ENCODE measurements at places on chromosomes 3 and 15. TPM values are rescaled to one million over a fixed set of nuclear protein-coding genes. Genes with fewer than 3 reads are reported as not detected.

The C2CD4A gene
- total RNA-seq: under 0.01 TPM

The SPESP1 gene
- 0.81 TPM for total RNA-seq

The ZBBX gene
- under 0.01 TPM for total RNA-seq

The RNF123 gene
- 37.4 TPM for total RNA-seq

The MAN2A2 gene
- total RNA-seq: 224 TPM

The JAGN1 gene
- 41.5 TPM for total RNA-seq

The PRRT3 gene
- 8.1 TPM for total RNA-seq

The AGBL1 gene
- total RNA-seq: under 0.01 TPM

The AGTR1 gene
- not detected for total RNA-seq

The CHRM5 gene
- under 0.01 TPM for total RNA-seq

The LNP1 gene
- 1.6 TPM for total RNA-seq

The POPDC2 gene
- 0.54 TPM for total RNA-seq

The CYP1A1 gene
- 0.27 TPM for total RNA-seq

The FMN1 gene
- total RNA-seq: 0.27 TPM

The C3orf49 gene
- total RNA-seq: not detected

The EIF4E3 gene
- 8.6 TPM for total RNA-seq

The GRK7 gene
- not detected for total RNA-seq

The ROPN1B gene
- total RNA-seq: not detected

The FSD2 gene
- not detected for total RNA-seq

The NR2C2 gene
- 36.6 TPM for total RNA-seq

The RTP3 gene
- not detected for total RNA-seq

The FBXO22 gene
- 17.8 TPM for total RNA-seq

The CDCP1 gene
- total RNA-seq: 14.0 TPM

The FETUB gene
- total RNA-seq: not detected

The SPTSSB gene
- under 0.01 TPM for total RNA-seq

The ITPR1 gene
- 166 TPM for total RNA-seq

The EFCC1 gene
- 9.2 TPM for total RNA-seq

The TMCC1 gene
- 9.4 TPM for total RNA-seq

The CPB1 gene
- total RNA-seq: under 0.01 TPM

The PLSCR5 gene
- total RNA-seq: not detected

The CDC25A gene
- 5.9 TPM for total RNA-seq

The CAMP gene
- not detected for total RNA-seq

The CLSTN2 gene
- under 0.01 TPM for total RNA-seq

The AP3B2 gene
- total RNA-seq: 0.54 TPM

The TMEM212 gene
- total RNA-seq: not detected

The DAZL gene
- not detected for total RNA-seq

The ITIH3 gene
- not detected for total RNA-seq

The LYSMD2 gene
- 30.4 TPM for total RNA-seq

The LRRIQ4 gene
- total RNA-seq: under 0.01 TPM

The ZNF502 gene
- total RNA-seq: 1.3 TPM

The CCR8 gene
- not detected for total RNA-seq

The EXD1 gene
- total RNA-seq: not detected

The CASR gene
- total RNA-seq: under 0.01 TPM

The STX19 gene
- not detected for total RNA-seq
